ENCODE measurements at places on chromosomes 3 and 15.

DNA sequence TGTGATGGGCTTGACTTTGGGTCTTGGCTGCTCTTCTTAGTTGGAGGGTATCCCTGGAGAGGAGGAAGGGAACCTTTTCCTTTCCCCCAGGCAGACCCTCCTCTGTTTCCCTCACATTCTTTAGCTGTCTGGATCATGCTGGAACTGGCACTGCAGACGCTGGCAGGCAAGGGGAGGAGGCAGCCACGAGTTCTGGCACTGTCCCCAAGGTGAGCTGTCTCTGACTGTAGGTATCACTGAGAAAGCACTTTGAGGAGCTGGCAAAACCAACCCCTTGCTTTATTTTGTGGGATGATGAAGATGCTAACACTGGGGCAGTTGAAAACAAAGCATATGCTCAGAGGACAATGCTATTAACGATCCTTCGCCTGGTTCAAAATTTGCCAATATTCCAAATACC, 175.0 kb downstream of the SOX2 start:
- no peak for DNase-seq

GRCh38 chr3:13764161-13764560, 115.7 kb downstream of the WNT7A start:
- no peak for DNase-seq

- DNase-seq, result no peak
Measured at GRCh38 chr3:152662157-152662556, 172.8 kb upstream of the P2RY1 start.

DNA sequence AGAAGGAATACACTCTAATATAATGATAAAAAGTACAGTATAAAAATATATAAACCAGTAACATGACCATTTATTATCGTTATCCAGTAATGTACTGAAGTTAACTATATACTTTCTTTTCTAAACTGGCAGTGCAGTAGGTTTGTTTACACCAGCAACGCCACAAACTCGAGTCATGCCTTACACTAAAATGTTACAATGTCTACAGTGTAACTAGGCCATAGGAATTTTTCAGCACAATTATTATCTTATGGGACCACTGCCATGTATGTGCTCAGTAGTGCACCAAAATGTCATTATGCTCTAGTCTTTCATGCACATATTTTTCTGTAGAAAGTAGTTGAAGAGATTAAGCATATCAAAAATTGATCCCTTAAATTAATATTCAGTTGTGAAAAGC, 609.8 kb upstream of the BCHE start:
- no peak for DNase-seq

GRCh38 chr15:74402337-74402841, 31.4 kb downstream of the SEMA7A start:
- DNase-seq, result no peak

DNA sequence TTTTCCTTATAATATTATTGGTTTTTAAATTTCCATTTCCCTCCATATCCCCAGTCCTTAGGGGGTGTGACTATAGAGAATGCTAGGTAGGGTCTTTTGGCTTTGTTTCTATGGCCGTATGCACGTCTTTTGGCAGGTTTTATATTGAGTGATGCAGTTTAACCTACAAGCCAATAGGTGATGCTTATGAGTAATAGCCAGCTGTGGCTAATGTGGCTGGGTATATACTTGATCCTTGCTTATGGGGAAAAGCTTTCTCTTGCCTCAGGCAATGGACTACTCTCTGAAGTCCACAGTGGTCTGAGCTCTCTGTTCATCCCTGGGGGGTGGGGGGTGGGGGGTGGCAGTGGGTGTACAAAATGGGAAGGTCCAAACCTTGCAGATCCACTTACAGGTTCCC, 223.9 kb downstream of the MFSD1 start:
- DNase-seq, result no peak
